ENCODE measurements at places on chromosomes 6 and 20. TPM values are rescaled to one million over a fixed set of nuclear protein-coding genes. Genes with fewer than 3 reads are reported as not detected.

Gene ASCC3
- 37.7 TPM for total RNA-seq

Gene PPP1R3G
- 1.7 TPM for total RNA-seq

Gene SAMD5
- total RNA-seq: 7.4 TPM

Gene PRDM13
- total RNA-seq: not detected

Gene ANGPT4
- 0.27 TPM for total RNA-seq

DNA sequence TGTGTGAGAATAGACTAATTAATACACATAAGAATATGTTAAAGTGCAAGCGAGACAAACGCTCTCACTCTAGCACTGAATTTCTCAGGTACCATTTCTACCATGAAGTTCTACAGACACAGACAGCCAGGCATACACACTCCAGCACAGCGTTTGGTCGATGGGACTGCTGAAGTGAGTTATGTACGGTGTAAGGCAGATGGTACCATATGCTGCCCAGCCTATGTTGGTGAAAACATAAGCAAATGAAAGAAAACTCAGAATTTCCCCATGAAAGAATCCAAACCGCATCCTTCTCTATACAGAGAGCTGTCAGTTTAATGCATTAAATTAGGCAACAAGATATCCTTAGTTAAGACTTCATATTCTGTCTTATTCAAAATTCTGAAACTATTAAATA is 34.9 kb downstream of the AGPAT4 start:
- no peak for DNase-seq

DNA sequence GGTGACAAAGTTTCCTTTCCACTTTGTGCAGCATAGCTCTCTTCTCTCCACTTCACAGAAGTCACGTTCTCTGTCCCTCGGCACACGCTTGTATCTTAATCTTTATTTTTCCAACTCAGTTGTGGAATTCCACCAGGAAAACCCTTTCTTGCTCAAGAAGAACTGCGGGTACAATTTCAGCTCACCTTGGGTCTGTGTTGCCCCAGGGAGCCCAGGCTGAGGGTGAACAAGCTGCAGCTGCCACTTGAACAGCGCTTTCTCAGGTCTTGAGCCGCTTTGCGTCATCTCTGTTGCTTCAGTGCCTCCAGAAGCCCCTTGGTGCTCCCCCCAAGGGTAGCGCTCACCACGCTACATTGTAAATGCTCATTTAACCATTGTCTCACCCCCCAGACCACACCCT is 229.2 kb upstream of the TAB2 start:
- no peak for DNase-seq

- no peak for DNase-seq
Measured at GRCh38 chr6:55621244-55621643, 42.3 kb upstream of the HMGCLL1 start.

- no peak for DNase-seq
Measured at GRCh38 chr6:131225127-131225526, 89.9 kb downstream of the AKAP7 start.

DNA sequence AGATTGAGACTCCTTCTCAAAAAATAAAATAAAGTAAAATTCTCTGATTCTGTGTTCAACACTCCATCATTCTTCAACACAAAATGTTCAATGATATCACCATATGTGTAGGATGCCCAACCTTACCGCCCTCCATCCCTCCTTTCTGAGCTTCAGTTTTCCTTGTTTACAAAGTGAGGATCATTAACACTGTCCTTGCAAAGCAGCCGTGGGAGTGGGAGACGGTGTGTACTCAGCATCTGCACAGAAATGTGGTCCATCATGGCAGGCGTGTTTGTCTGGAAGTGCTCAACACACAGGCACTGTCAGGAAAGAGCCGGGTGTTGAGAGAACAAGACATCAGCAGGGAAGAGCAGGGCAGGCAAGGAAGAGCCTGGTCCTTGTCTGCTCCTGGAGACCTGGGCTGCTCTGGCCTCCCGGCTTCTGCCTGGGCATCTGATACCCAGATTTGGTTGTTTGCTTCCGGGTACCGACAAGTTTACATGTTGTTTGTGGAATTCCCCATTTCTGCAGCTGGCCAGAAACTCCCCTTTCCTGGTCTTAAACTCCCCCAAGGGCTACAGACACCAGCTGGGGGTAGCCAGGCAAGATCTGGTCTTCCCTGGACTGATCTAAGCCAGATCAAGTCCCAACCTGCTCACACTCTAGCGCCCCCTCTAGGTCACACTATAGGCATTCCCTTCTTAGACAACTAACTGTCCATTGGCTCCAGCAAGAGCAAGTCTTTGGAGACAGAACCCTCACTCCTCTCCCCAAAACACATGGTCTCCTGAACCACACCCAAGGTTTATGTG is 26.7 kb upstream of the TTPAL start:
- DNase-seq: no peak

DNA sequence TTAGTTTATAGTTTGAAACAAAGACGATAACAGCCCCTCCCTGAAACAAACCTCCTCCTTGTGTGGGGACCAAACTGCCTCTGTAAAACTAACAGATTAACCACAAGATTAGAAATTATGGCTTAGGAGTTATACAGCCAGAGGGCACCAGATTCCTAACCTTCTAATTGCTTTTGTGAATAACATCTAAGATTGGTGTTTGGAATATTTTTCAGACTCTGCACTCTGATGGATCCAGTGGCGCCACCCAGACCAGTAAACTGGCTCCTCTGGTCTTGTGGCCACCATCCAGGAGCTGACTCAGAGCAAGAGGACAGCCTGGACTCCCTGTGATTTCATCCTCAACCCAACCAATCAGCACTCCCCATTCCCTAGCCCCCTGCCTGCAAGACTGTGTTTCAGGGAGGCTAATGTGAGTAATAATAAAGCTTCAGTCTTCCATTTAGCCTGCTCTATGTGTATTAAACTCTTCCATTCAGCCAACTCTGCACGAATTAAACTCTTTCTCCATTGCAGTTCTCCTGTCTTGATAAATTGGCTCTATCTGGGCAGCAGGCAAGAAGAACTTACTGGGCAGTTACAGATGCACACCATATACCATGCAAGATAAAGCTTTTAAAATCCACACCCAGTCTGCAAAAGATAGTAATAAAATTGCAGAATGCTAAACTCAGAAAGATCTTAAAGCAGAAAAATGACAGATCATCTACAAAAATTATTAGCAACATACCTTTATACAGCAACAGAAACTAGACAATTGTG is 58.5 kb upstream of the SLC22A16 start:
- DNase-seq: no peak

- DNase-seq: no peak
Measured at GRCh38 chr20:59617221-59617620, 12.9 kb downstream of the PHACTR3 start.

GRCh38 chr6:52580905-52581304 is 4.0 kb upstream of the TRAM2 start:
- no peak for DNase-seq

- peak; percentile 58 for DNase-seq
Measured at GRCh38 chr20:3679749-3680700, 1.8 kb downstream of the ADAM33 start.

DNA sequence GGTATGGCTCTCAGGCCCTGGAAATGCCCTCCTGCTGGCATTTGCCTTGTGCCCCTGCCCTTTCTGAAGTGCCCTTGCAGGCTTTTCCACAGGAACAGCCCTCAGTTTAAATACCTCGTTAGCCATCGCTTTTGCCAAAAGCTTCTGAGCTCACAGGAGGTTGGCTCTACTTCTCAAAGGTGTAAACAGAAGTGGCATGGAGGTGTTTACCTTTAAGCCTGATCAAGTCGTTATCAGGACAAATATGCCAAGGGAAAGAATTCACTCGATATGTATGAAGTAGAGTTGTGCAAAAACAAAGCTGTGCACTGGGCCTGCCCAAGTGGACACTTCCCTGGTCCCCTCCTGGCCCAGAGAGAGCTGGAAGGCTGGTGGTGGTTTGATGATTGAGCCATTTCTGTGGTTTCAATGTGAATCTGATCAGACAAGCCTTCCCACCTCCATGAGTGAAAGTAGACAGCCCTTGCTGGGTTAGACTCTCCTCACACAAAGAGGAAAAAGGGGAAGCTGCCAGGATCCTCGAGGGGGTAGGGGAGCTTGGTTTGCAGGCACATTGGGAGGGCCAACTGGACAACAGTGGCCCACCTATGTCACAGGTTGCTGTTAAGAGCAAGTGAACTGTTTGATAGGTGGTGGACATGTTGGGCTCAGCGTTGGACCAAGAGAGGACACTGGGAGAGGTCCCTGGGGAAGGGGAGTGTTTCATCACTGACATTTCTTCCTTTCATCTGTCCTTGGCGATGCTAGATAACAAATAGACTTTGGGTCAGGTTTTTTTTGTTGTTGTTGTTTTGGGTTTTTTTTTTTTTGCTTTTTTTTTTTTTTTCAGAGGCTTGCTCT is 98.7 kb downstream of the ZDHHC14 start:
- DNase-seq: no peak

GRCh38 chr20:36499723-36500501 is 41.4 kb upstream of the MYL9 start:
- DNase-seq: no peak

Measured in Peyer's patch (tissue), 4 donors.